Smooth muscle cell of the umbilical artery (primary cell): ENCODE measurements at places on chromosomes 11 and 22. TPM values are rescaled to one million over a fixed set of nuclear protein-coding genes. Genes with fewer than 3 reads are reported as not detected.

Gene SLC5A12
- total RNA-seq: 0.30 TPM in 1 of 2 replicates, not detected in the other

Gene PSMC3
- total RNA-seq: 117 and 208 TPM in 2 replicates

Gene FAM83F
- total RNA-seq: not detected in 2 replicates

Gene IGSF9B
- total RNA-seq: under 0.01 and 0.51 TPM in 2 replicates

Gene MS4A12
- not detected in 2 replicates for total RNA-seq

Gene MISFA
- 0.09 TPM in 1 of 2 replicates, not detected in the other for total RNA-seq

Gene PRR14L
- total RNA-seq: 18.1 and 33.3 TPM in 2 replicates

Gene CEP126
- 0.89 and 1.2 TPM in 2 replicates for total RNA-seq

Gene SMTNL1
- not detected in 2 replicates for total RNA-seq

Gene C1QTNF4
- total RNA-seq: under 0.01 and 0.05 TPM in 2 replicates

Gene FADD
- 47.5 and 47.7 TPM in 2 replicates for total RNA-seq

Gene PHOX2A
- total RNA-seq: not detected in 2 replicates

Gene PSMA1
- total RNA-seq: 151 and 153 TPM in 2 replicates

Gene APOA5
- total RNA-seq: not detected in 2 replicates

Gene TTC17
- total RNA-seq: 90.0 and 106 TPM in 2 replicates

Gene ZNF280B
- 1.8 and 2.2 TPM in 2 replicates for total RNA-seq

Gene PYGM
- total RNA-seq: 0.60 and 1.2 TPM in 2 replicates

Gene SHISAL1
- total RNA-seq: 2.2 and 3.9 TPM in 2 replicates

Gene APOL4
- total RNA-seq: under 0.01 TPM in 1 of 2 replicates, not detected in the other

Gene GAB2
- total RNA-seq: 12.8 and 14.0 TPM in 2 replicates

Gene OSM
- not detected in 2 replicates for total RNA-seq

Gene OR52E8
- not detected in 2 replicates for total RNA-seq

Gene APOL5
- not detected in 2 replicates for total RNA-seq

Gene SHANK2
- 3.7 and 6.8 TPM in 2 replicates for total RNA-seq

Gene NLRP14
- total RNA-seq: 0.18 TPM in 1 of 2 replicates, not detected in the other

Gene VSTM5
- 0.32 TPM in 1 of 2 replicates, not detected in the other for total RNA-seq

Gene C11orf87
- total RNA-seq: under 0.01 and 0.23 TPM in 2 replicates

Gene CCDC87
- total RNA-seq: 0.32 and 0.89 TPM in 2 replicates

Gene RIBC2
- total RNA-seq: 0.30 and 0.78 TPM in 2 replicates

Gene RASGRP2
- 0.09 and 0.30 TPM in 2 replicates for total RNA-seq

Gene ASCL2
- total RNA-seq: not detected in 2 replicates

Gene C11orf91
- not detected in 2 replicates for total RNA-seq

Gene OTOG
- not detected in 2 replicates for total RNA-seq

Gene APOBEC3A
- not detected in 2 replicates for total RNA-seq

Gene CYP2D6
- 0.30 and 0.42 TPM in 2 replicates for total RNA-seq

Gene MRGPRE
- not detected in 2 replicates for total RNA-seq

Gene SFI1
- total RNA-seq: 15.7 and 21.2 TPM in 2 replicates

Gene KREMEN1
- 3.4 and 4.2 TPM in 2 replicates for total RNA-seq

Gene OR10V1
- not detected in 2 replicates for total RNA-seq

Gene IL17REL
- 0.09 TPM in 1 of 2 replicates, not detected in the other for total RNA-seq

Gene VPREB3
- total RNA-seq: not detected in 2 replicates

Gene E2F8
- total RNA-seq: under 0.01 and 0.92 TPM in 2 replicates

Gene TNNI2
- not detected in 2 replicates for total RNA-seq

Gene KRTAP5-6
- total RNA-seq: not detected in 2 replicates

Gene TSPAN18
- total RNA-seq: 0.14 and 0.30 TPM in 2 replicates

Gene F2
- total RNA-seq: not detected in 2 replicates

Gene CSRP3
- total RNA-seq: not detected in 2 replicates

Gene MMP8
- total RNA-seq: 1.4 and 1.5 TPM in 2 replicates

Gene NPTXR
- 17.2 and 38.4 TPM in 2 replicates for total RNA-seq

Gene PRDM11
- total RNA-seq: 5.6 and 7.9 TPM in 2 replicates

Gene NOX4
- 4.2 and 9.5 TPM in 2 replicates for total RNA-seq

Gene ARHGEF17
- total RNA-seq: 38.9 and 72.8 TPM in 2 replicates

Gene TMEM121B
- total RNA-seq: under 0.01 and 0.09 TPM in 2 replicates
